EL (cell line): ENCODE measurements at places on chromosomes 3 and 15.

DNA sequence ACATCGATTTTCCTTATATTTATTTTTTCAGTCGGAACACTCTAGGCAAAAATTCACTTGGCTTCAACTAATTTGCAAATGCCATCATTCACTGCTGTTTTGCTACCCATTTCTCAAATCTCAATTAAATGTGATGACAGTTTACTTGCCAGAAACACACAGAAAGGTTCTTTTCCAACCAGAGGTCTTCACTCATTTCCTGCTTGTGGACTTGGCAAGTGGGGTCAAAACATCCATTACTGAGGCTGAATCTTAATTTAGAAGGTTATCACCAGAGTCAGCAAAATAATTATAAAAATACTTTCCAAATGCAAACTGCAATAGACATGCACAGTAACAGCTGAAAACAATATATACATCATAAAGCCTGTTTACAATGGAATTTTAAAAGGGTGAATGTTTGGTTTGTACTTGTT is 625.4 kb upstream of the TBL1XR1 start:
- no peak for DNase-seq

DNA sequence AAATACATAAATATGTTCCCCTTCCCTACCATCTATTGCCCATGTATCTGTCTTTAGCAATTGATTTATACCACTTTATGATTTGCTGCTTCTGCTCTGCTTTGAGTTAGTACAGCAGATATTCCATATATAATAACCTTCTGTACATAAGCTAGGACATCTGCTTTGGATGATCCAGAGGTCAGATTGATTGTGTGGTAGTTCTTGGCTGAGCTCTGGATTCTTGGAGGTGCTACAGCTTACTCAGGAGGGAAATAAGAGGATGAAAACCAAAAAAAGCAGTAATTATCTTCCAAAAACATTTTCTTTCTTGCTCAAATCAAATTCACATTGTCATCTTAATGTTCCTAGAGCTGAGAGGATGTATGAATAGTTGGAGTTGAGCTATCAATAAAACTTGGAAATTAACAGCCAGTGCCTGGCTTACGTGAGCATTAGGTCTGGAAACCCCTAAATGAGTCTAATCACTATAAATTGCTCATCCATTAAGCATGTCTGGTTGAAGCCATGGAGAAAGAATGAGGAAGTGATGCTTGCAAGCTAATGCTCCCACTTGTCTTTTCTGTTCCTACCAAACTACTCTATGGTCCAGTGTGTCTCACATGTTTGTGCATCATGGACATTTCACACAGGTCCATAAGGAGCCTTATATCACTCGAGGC is 36.3 kb upstream of the TMEM42 start:
- DNase-seq: peak; percentile 85

DNA sequence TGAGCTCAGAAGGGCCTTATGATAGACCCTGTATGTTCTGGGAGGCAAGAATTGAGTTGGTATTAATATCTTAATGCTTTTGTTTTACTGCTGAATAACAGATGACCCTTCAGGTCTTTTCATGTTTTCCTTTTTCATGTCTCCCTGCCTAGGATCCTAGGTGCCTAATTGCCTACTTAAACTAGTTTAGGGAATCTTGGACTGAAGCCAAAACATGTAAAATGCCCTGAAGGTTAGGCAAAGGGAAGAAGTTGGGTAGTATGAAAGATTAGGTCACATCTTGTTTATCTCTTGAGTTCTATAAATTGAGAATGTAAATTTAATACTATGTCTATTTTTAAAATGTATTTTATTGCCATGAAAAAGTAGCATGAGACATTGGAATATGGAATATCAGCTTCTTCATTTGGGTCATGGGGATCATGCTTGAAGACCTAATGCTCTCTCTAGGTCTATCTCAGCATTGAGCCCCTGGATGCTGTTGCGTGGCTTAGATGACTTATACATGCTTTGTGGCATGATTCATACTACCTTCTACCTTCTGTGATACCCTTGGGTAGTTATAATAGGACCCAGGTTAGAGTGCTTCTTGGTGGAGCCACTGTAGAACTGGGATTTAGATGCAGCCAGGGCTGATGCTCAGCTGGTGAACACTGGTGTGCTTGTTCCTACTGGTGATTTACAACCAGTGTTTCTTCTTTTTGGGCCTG is 26.4 kb downstream of the RBM6 start:
- DNase-seq: peak; percentile 16

DNA sequence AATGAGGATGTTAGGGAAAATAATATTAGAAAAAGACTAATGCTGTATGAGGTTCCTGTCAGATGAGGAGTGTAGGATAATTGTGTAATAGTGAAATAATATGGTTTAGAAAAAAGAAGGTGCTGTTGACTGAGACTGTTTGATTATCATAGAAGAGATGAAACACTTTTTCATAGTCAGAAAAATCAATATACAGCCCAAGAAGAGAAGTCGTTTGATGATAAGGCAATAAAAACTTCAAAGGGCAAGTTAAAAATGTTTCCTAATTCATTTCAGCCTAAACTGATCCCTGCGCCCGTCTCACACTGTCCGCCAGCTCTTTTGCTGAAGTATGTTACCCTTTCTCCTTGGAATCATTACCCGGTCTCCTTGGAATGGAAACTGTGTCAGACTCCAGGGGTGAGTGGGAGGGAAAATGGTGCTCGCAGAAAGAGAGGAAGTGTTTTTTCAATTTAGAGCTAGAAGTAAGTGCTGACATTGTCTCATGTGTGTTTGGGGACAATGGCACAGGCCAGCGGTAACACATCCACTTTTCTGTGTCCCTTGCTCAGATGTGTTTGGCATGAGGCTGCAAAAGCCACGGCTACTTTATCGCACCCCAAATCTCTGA is 23.6 kb downstream of the DUT start:
- no peak for DNase-seq

GRCh38 chr15:39149636-39150150 is 431.2 kb upstream of the THBS1 start:
- DNase-seq: no peak

GRCh38 chr3:185928496-185928895 is 9.3 kb downstream of the TRA2B start:
- no peak for DNase-seq

GRCh38 chr15:93826293-93826692 is 405.1 kb upstream of the MCTP2 start:
- DNase-seq: no peak

- peak; percentile 58 for DNase-seq
Observed at GRCh38 chr15:99424978-99425656, 140.7 kb upstream of the MEF2A start.
